Stimulated activated CD4-positive, alpha-beta T cell treated with anti-CD3 and anti-CD28 coated beads, Interleukin-4, amount 100 ng/mL, for 48 hours (primary cell): ENCODE measurements at places on chromosomes 11 and 22.

- DNase-seq = no peak
Measured at GRCh38 chr11:119990309-119991021, 147.4 kb downstream of the TRIM29 start.

DNA sequence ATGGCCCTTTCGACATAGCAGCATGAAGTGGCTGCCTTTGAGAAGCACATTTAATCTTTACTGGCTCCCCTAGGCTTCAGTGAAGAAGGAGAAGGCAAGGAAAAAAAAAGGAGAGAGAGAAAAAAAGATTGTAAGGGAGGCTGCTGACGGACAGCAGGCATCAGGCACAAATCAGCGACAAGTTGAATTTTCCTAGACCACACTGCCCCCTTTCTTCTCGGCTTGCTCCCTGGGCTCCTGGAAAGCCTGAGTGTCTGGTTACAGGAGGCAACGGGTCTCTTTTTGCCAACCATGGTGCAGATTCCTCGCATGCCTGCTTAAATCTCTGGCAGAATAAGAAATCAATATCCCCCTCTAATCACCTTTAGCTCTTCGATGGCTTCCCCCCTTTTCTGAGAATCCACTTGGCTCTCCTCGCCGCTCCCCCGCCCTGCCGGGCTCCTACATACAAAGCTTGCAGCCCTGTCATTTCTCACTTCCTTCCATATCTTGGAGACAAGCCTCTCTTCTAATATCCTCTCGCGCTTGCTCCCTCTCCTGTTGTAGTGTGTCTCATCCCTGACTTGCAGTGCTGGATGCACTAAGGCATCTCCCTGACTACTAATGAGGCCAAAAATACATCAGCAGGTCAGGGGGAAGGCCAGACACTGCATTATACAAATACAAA, 14.3 kb downstream of the BLID start:
- no peak for DNase-seq

- peak; percentile 27 for DNase-seq
Measured at GRCh38 chr11:33802194-33802950, 28.1 kb upstream of the FBXO3 start.

GRCh38 chr11:43580735-43581369, 99.7 kb upstream of the HSD17B12 start:
- no peak for DNase-seq

GRCh38 chr22:27919942-27920755, 1.1 kb upstream of the PITPNB start:
- DNase-seq = no peak

DNA sequence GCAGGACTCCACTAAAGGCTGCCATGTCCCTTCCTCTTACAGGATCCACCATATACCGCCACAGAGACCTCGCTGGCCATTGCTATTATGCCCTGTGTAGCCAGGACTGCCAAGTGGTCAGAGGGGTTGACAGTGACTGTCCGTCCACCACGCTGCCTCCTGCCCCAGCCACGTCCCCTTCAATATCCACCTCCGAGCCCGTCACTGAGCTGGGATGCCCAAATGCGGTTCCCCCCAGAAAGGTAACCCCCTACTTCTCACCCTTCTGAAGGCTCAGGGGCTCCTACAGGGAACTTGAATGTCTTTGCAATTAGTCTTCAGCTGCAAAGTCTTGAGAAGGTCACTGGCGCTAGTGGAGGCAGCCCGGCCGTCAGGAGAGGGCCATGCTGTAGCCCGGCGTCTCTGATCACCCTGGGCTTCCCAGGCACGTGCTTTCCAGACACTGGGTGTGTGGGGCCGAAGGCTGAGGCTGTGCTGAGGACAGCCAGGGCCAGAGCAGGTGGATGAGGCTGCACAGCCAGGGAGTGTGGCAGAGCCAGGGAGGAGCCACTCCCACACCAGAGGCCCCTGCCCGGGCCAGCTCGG, 30.0 kb upstream of the MUC5B start:
- DNase-seq = no peak

DNA sequence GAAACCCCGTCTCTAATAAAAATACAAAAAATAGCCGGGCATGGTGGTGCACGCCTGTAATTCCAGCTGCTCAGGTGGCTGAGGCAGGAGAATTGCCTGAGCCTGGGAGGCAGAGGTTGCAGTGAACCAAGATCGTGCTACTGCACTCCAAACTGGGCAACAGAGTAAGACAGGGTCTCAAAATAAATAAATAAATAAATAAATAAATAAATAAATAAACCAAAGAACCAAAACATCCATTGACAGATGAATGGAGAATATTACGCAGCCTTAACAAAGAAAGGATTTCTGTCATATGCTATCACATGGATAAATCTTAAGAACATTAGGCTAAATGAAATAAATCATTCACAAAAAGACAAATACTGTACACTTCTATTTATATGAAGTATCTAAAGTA, 11.1 kb upstream of the CSTF3 start:
- DNase-seq = no peak

DNA sequence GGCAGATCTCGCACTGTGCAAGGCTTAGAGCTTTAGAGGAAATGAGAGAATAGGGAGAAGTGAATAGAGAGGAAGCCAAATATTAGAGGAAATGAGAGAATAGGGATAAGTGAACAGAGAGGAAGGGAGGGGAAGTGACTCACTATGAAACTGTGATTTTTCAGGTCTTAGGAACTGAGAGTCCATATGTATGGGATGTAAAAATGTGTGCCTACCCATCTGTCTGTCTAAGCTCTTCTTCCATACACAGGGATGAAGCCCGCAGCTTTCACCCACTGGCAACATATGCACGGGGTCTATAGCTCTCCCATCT, 6.4 kb upstream of the CCDC86 start:
- DNase-seq = no peak

DNA sequence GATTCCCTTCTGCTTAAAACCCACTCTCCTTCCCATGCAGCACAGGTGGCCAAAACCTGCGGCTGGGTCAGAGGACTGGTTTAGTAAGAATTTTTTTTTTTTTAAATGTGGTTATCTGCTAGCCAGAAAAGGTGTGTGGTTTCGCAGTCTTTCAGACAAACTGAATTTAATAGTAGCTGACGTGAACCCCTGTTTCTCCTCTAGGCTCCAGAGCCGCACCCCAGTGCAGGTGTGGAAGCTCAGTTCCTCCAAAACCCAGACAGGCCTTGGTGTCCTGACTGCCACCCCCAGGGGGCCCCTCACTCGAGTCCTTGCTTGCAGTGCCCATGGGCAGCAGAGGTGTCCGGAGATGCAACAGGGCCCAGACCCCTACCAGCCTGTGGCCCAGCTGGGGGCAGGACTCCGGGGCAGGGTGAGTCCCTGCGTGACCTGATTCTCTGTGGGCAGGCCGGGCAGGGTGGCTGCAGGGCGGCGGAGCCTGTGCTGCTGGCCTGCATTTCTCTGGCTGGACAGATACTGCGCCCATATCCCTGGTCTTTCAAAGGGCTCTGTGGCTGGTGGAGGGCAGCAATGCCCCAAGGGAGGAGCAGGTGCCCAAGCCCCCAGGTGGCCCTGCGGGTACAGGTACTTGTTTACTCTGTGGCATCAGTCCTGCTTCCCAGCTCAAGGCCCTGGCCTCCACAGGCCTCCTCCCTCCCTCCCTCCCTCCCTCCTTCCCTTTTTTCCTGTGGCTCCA, 15.2 kb downstream of the KCNQ1 start:
- DNase-seq = no peak

DNA sequence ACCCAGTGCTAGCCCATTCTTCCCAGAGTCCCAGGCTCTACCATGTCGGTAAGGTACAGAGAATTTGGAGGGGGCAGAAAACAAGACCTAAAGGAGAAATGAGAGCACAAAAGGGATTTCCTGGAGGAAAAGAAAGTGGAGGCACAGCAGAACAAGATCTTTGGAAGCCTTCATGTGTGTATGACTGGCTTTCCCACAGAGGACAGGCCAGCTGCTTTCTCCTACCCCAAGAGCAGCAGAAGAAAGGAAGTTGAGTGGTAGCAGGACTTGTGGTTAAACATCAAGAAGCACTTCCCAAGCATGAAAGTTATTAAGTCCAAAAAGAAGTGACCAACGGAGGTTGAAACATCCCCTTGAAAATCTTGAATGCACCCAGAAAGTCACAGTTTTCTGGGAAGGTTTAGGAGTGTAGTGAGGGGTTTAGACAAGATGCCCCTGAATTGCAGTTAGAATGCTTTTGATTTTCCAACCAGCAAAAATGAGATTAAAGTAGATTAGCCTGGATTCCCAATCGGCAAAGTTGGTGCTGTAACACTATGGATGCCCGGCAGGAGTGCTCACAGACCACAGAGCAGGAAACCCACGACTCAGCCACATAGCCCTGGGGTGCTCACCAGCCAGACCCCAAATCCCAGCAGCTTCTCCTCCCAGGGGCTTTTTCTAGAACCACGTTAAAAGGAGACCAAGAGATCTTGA, 608 bp downstream of the TMPRSS13 start:
- DNase-seq = no peak

DNA sequence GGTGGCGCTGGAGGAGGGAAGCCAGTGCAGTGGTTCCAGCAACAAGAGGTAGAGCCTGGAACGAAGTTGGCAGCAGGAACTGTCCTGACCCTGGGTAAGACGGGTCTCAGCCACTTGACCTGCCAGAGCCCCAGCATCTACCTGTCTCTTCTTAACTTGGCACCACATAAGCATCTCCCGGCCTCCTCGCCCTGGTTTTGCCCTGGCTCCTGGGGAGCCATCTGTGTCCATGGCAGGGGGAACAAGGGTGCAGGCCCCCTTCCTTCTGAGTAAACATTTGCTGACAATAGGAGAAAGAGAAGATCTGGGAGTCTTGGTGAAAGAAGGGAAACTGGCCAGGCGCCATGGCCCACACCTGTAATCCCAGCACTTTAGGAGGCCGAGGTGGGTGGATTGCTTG, 12.8 kb downstream of the P2RY2 start:
- DNase-seq = no peak

DNA sequence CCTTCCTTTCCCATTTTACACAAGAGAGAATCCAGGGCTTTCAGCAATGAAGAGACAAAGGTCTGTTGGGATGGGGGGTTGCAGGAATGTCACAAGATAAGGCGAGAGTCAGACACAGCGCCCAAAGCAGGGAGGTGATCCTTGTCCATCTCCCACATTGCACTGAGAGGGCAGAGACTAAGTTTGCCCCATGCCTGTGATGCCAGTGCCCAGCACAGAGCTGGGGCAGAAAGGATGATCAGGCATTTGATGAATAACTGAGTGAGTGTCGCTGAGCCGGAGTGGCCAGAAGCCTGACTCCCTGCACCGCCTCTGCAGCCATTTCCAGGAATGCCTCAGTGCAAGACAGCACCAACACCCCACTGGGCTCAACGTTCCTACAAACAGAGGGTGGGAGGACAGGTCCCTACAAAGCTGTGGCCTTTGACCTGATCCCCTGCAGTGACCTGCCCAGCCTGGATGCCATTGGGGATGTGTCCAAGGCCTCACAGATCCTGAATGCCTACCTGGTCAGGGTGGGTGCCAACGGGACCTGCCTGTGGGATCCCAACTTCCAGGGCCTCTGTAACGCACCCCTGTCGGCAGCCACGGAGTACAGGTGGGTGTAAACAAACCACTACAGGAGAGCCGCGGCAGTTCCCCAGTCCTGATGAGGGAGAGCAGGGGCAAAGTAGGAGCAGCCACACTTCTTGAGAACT, 2.3 kb downstream of the UPK3A start:
- DNase-seq = no peak

DNA sequence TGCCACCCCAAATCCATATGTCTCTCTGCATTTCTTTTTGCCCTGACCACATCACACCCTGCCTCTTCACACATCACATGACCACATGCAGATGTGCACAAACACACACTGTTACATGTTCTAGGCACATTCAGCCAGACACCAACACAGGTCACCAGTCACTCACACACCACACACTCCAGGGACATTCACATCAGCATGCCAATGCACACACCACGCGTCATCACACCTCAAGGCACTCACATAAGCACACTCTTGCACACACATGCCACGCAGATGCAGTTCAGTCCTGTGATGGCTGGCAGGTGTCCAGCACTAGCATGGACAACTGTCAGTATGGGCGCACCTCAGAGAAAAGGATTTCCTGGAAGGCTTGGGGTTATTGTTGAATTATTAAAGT, 77.0 kb upstream of the MYOD1 start:
- no peak for DNase-seq

DNA sequence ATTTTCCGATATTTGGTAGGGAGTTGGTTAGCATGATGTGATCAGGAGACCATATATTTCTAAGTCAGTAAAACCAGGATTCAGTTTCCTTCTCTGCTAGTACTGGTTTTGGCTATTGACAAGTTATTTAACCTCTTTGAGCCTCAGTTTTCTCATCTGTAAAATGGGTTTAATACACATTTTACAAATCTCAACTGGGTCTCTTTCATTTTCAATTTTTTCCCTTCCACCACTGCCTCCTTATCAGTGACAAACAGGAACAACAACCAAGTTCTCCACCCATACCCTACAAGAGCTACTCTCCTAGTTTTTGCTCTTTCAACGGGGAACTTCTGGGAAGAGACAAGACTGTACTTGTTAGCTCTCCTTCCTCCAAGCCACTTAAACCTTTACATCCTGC, 6.2 kb upstream of the APLP2 start:
- no peak for DNase-seq

GRCh38 chr11:44199816-44200215, 104.3 kb downstream of the EXT2 start:
- DNase-seq = no peak

- no peak for DNase-seq
Measured at GRCh38 chr11:79117488-79117887, 323.3 kb downstream of the TENM4 start.

- DNase-seq = no peak
Measured at GRCh38 chr22:22888571-22889353, 1.1 kb downstream of the IGLL5 start.

DNA sequence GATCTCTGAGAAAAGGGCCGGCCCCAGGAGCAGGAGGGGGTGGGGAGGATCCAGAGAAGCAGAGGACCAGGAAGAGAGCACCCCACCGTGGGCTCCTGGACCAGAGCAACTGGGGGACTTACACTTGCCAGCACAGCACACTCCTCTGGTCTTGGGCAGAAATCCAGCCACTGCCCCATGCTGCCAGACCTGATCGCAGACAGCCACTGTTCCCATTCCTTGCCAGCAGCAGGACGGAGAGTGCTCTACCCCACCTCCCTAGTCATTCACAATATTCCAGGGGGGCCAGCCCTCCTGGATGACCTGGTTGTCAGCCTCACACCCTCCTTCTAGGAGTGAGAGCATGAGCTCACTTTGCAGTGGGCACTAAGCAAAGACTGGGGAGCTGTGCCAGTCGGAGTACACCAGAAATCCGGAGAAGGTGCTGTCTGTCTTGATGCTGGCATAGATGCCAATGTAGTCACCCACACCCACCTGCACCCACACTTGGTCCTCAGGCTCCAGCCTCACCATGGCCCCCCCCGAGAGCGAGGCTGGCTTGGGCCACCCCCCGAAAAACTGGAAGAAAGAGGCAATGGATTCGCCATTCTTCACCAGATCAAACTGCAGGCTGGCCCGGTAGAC, 1.6 kb downstream of the C1QTNF5 start:
- no peak for DNase-seq
